ENCODE measurements at places on chromosomes 2 and 18. TPM values are rescaled to one million over a fixed set of nuclear protein-coding genes. Genes with fewer than 3 reads are reported as not detected.

- DNase-seq = no peak
Measured at GRCh38 chr18:48683197-48683596, 144.4 kb downstream of the CTIF start.

- no peak for DNase-seq
Measured at GRCh38 chr2:25524507-25524906, 148.9 kb downstream of the DTNB start.

DNA sequence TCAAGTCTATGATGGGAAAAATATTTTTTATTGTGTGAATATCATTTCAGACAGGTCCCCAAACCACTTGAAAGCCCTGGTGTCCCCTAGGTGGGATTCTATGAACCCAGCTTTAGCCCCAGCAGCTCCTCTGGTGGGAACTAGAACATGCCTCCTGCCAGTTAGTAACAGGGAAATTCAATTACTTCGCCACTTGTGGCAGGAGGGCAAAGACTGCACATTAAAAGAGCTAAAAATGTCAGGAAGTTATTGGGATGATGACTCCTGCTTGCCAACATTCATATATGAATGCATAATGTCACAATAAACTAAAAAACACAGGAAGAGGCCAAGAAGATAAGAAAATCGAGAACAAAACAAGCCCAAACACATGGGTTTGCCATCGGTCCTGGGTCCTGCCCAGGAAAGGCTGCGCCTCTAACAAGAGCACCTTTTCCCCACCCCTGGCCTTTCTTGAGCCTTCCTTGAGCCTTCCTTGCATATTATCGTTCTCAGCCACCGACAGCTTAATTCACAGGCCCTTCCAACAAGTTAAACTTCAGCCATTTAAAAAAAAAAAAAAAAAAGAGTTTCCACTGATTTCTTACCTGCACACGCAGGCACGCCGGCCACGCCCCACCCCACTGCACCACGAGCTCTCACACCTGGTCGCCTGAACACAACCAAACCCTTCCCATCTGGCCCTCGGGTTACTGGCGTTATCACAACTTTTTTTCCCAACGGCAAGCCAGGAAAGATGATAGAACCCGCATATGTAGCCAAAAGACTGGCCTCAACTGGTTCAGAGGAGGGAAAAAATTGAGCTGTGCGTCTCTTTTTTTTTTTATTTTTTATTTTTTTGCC, 23.4 kb downstream of the BCL11A start:
- no peak for DNase-seq

DNA sequence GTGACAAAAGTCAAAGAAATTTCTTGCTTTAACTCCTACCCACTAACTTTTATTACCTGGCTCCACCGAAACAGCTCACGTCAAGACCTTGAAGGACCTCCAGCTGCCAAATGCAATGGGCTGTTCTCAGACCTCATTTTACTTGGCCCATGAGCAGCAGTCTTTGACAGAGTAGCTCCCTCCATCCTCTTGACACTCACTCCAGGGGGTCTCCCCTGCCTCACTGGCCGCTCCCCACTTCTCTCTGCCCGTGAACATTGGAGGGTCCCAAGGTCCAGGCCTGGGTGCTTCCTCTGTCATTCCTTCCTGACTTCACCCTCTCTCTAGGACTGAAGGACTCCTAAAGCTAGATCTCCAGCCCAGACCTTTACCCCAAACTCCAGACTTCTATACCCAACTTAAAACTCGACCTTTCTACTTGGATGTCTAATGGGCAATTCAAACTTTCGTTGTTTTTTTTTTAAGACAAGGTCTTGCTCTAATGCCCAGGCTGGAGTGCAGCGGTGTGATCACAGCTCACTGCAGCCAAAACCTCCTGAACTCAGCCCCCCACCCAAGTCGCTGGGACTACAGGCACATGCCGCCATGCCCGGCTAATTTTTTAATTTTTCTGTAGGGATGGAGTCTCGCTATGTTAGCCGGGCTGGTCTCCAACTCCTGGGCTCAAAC, 92.9 kb upstream of the ST3GAL5 start:
- no peak for DNase-seq

ACKR3 gene
- total RNA-seq = 39.3 TPM

CHN1 gene
- total RNA-seq = 14.2 TPM
